ENCODE measurements at places on chromosomes 7 and 10. TPM values are rescaled to one million over a fixed set of nuclear protein-coding genes. Genes with fewer than 3 reads are reported as not detected.
A peak's percentile ranks its signal among the peaks of the same experiment; 100 is the strongest.

GRCh38 chr10:102311025-102311420 lies 65.7 kb downstream of the GBF1 start:
- no peak overlapping the region for H3K4me3 ChIP-seq
- DNase-seq, result no peak
- H3K27ac ChIP-seq, result no peak overlapping the region
- H3K4me1 ChIP-seq, result peaks cover 7% of the 10 kb centered on the region
- no peaks in the 10 kb centered on the region for H3K36me3 ChIP-seq

DNA sequence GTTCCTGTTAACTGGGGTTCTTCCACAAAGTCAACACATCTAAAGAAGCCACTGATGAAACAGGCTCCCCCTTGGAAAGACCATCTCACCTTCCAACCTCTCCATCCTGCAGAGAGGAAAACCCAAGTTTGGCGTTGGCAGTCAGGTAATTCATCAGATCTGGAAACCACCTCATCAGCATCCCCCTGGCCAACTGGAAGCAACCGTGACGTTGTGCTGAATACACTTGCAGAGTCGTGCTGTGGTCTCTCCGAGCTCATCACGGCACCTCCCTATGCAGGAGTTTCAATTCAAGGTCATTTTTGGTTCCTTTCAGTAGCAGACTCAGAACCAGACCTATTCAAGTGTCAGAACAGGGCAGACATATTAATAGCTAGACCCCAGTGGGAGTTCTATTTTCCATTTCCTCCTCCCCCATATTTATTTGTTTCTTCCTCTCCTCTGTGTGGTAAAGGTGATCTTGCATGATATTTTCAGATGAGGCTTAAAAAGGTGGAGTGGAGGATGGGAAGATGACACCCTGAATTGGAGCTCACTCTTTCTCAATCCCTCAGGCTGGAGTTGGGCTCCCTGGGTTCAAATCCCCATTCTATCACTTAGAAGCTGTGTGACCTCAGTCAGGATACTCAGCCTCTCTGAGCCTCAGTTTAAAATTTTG lies 149.1 kb upstream of the ADO start:
- H3K27ac ChIP-seq, result no peak overlapping the region
- no peaks in the 10 kb centered on the region for H3K4me1 ChIP-seq
- no peak for DNase-seq
- H3K36me3 ChIP-seq, result no peaks in the 10 kb centered on the region
- no peaks in the 10 kb centered on the region for H3K27me3 ChIP-seq

- no peak overlapping the region for H3K27ac ChIP-seq
- no peaks in the 10 kb centered on the region for H3K36me3 ChIP-seq
- H3K4me1 ChIP-seq, result no peaks in the 10 kb centered on the region
- no peak overlapping the region for H3K4me3 ChIP-seq
Measured at GRCh38 chr7:32034052-32034451, 36.2 kb downstream of the PDE1C start.

DNA sequence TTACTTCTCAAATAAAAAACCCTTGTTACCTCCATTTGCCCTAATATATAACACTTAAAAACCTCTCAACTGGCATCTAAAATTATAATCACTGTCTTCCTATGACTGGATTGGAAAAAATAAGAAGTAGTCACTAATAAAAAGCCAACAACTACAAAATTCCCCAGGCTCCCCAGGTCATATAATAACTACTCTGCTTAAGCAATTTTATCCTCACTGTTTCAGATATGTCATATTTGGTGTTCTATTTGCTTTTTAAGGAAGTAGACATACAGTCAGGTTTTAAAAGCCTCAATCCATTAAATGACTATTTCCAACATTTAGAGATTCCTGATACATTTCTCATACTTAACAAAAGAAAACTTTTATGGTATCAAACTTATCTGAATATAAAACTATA lies 2.4 kb downstream of the H2AZ2 start:
- H3K4me3 ChIP-seq, result no peak overlapping the region
- H3K27ac ChIP-seq, result no peak overlapping the region
- no peak for DNase-seq
- H3K36me3 ChIP-seq, result no peaks in the 10 kb centered on the region
- H3K27me3 ChIP-seq, result no peaks in the 10 kb centered on the region
- H3K4me1 ChIP-seq, result peaks cover 17% of the 10 kb centered on the region

DNA sequence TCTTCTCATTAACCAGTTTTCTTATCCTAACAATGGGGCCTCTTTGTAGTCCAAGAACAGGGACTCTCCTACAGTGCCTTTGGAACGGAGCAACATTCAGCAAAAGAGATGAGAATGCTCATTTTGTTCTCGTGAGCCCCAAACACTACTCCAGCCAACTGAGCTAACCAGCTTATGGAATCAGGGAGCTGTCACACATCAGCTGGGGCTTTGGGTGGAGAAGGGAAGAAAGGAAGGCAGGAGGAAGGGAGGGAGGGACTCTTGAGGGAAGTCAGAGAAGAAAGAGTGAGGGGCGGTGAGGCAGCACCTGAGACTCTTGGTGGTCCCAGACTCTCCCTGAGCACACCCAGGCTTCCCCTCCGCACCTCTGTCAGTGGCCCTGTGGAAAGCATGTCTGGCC lies 123.1 kb downstream of the CLEC2L start:
- H3K4me1 ChIP-seq, result peaks cover 79% of the 10 kb centered on the region
- H3K27me3 ChIP-seq, result no peaks in the 10 kb centered on the region
- H3K36me3 ChIP-seq, result no peaks in the 10 kb centered on the region

DNA sequence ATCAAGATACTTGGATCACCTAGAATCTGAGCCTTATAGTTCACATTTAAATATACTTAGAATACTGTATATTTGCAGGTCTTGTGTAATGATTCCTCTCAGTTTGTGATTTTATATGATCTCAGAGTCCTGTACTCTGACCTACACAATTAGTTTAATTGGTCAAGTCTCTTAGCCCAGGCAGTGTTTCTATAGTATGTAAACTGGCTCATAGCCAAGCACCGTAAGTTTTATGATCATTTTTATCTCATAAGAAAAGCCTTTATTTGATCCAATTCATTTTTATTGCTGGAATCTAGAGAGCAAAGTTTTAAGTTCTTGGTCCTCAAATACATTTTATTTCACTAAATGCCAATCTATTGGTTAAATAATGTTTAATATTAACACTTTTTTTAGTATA lies 242.2 kb downstream of the MALRD1 start:
- H3K27me3 ChIP-seq, result no peaks in the 10 kb centered on the region
- DNase-seq, result no peak
- no peak overlapping the region for H3K27ac ChIP-seq
- H3K4me3 ChIP-seq, result no peak overlapping the region
- H3K36me3 ChIP-seq, result no peaks in the 10 kb centered on the region

GRCh38 chr10:103506061-103506460 lies 12.6 kb downstream of the NEURL1 start:
- no peaks in the 10 kb centered on the region for H3K4me1 ChIP-seq
- no peaks in the 10 kb centered on the region for H3K36me3 ChIP-seq
- no peak for DNase-seq
- no peak overlapping the region for H3K4me3 ChIP-seq
- H3K27ac ChIP-seq, result no peak overlapping the region
- H3K27me3 ChIP-seq, result no peaks in the 10 kb centered on the region

DNA sequence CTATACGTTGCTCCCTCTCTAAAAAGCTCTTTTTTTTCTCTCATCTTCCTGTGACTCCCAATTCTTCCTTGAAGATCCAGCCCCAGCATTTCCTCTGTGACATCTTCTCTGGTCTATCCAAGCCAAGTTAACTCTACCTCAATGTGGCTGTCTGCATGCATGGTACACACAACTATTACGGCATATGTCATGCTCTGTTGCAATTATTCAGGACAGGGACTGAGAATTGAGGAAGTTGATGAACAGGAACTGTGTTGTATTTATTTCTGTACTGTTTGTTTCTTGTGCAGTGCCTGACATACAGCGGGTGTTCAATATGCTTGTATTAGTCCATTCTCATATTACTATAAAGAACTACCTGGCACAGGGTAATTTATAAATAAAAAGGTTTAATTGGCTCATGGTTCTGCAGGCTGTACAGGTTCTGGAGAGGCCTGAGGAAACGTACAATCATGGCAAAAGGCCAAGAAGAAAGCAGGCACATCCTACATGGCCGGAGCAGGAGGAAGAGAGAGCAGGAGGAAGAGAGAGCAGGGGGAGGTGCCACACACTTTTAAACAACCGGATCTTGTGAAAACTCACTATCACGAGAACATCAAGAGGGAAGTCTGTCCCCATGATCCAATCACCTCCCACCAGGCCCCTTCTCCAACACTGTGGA lies 6.3 kb downstream of the TRPV5 start:
- no peaks in the 10 kb centered on the region for H3K4me1 ChIP-seq
- H3K27me3 ChIP-seq, result no peaks in the 10 kb centered on the region
- DNase-seq, result peak; percentile 10
- H3K27ac ChIP-seq, result no peak overlapping the region
- H3K36me3 ChIP-seq, result no peaks in the 10 kb centered on the region
- H3K4me3 ChIP-seq, result no peak overlapping the region

DNA sequence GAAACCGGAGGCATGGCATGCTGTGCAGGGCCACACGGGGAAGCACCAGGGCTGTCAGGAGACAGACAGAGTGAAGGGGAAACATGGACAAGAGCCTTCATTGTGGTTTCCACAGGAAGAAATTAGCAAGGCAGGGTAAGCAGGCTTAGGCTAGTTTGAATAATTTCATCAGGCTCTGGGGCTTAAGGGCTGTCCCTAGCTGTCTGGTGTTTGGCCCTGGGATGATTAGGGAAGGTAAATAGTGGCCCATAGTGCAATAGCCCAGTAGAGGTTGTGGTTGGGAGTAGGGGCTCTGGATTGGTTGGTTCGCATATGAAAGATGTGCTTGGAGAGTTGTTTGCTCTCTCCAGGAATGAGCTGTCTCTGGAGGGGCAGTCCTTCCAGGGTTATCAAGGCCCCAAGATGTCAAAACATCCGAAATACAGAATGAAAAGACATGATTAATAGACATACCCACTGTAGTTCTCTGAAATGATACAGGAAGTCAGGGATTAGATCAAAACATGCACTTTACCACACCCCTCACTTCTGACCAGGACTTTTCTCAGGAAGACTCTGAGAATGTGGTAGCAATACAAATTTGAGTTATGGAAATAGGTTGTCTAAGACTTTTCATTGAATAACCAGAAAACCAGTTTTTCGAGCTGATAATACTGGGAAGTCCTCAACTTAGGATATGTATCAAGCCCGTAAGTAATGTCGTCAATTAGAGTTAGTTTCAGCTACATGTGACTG lies 224.9 kb upstream of the NFE2L3 start:
- no peak overlapping the region for H3K27ac ChIP-seq
- no peaks in the 10 kb centered on the region for H3K36me3 ChIP-seq
- no peak for DNase-seq

DNA sequence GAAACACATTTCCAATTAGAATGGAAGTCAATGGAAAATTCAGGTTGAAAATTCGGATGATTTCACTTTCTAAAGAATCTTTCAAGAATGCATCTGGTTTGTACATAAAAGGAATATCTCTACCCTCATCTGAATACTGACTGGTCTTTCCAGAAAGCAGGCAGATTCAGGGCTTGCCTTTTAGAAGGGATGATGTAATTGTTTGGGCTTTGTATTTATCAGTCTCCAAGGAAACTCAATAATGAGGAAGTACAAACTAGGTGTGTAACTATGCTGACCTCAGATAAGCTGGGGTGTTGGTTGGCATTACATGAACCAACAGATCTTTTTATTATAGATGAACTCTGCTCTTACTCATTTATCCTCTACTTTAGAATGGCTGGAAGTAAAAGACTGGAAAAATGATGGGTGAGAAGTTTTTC lies 24.1 kb downstream of the PDLIM1 start:
- H3K4me1 ChIP-seq, result no peaks in the 10 kb centered on the region
- no peak for DNase-seq
- H3K27me3 ChIP-seq, result no peaks in the 10 kb centered on the region
- H3K4me3 ChIP-seq, result no peak overlapping the region

- H3K27me3 ChIP-seq, result no peaks in the 10 kb centered on the region
- H3K36me3 ChIP-seq, result peaks cover 39% of the 10 kb centered on the region
- H3K4me3 ChIP-seq, result no peak overlapping the region
Measured at GRCh38 chr7:155763691-155764437, 48.4 kb downstream of the SHH start.

GRCh38 chr10:35913628-35914027 lies 271.5 kb upstream of the FZD8 start:
- no peaks in the 10 kb centered on the region for H3K36me3 ChIP-seq
- peaks cover 8% of the 10 kb centered on the region for H3K27me3 ChIP-seq
- H3K4me3 ChIP-seq, result no peak overlapping the region
- no peak overlapping the region for H3K27ac ChIP-seq

GRCh38 chr7:149430192-149430591 lies 30.7 kb downstream of the ZNF777 start:
- DNase-seq, result no peak
- H3K27ac ChIP-seq, result no peak overlapping the region
- no peaks in the 10 kb centered on the region for H3K27me3 ChIP-seq
- peaks cover 17% of the 10 kb centered on the region for H3K36me3 ChIP-seq
- H3K4me3 ChIP-seq, result no peak overlapping the region

GRCh38 chr7:142689439-142690120 lies 59.7 kb upstream of the PRSS1 start:
- H3K36me3 ChIP-seq, result no peaks in the 10 kb centered on the region
- no peak for DNase-seq
- H3K27me3 ChIP-seq, result no peaks in the 10 kb centered on the region
- no peak overlapping the region for H3K27ac ChIP-seq
- no peak overlapping the region for H3K4me3 ChIP-seq
- no peaks in the 10 kb centered on the region for H3K4me1 ChIP-seq

DNA sequence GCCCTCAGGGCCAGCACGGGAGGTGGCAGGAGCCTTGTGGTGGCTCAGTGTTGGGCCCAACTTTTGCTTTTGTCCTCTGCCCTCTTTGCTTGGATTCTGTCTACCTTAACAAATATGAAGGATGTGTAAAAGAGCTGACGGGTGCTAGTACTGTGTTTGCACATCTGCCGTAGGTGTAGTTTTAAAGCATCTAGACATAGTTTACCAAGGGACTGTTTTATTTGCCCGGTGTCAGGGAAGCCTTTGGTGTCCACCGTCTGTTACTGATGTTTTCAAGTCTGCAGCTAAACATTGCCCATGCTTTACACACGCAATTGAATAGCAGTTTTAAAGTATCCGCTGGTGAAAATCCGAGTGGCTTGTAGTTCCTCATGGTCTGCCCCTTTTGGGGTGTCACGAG lies 87.8 kb downstream of the DYNC2I1 start:
- DNase-seq, result no peak
- no peak overlapping the region for H3K27ac ChIP-seq
- peaks cover 23% of the 10 kb centered on the region for H3K36me3 ChIP-seq
- H3K27me3 ChIP-seq, result no peaks in the 10 kb centered on the region
- no peaks in the 10 kb centered on the region for H3K4me1 ChIP-seq

Gene KCNIP2
- polyA plus RNA-seq, result 0.18 TPM

Gene TEX36
- polyA plus RNA-seq, result not detected

Gene TTYH3
- polyA plus RNA-seq, result 8.2 TPM

Gene CYP26C1
- not detected for polyA plus RNA-seq

Gene HSPA12A
- polyA plus RNA-seq, result 1.3 TPM

Gene CHN2
- 25.4 TPM for polyA plus RNA-seq

Gene PPP2R2D
- 8.8 TPM for polyA plus RNA-seq

Gene TUBB8
- polyA plus RNA-seq, result not detected

Gene KCNH2
- polyA plus RNA-seq, result not detected

Gene PRR15
- polyA plus RNA-seq, result not detected

Gene NME8
- polyA plus RNA-seq, result not detected

Gene LEP
- 0.02 TPM for polyA plus RNA-seq

Gene PAPOLB
- polyA plus RNA-seq, result not detected
